ENCODE measurements at places on chromosomes 6 and 20.

DNA sequence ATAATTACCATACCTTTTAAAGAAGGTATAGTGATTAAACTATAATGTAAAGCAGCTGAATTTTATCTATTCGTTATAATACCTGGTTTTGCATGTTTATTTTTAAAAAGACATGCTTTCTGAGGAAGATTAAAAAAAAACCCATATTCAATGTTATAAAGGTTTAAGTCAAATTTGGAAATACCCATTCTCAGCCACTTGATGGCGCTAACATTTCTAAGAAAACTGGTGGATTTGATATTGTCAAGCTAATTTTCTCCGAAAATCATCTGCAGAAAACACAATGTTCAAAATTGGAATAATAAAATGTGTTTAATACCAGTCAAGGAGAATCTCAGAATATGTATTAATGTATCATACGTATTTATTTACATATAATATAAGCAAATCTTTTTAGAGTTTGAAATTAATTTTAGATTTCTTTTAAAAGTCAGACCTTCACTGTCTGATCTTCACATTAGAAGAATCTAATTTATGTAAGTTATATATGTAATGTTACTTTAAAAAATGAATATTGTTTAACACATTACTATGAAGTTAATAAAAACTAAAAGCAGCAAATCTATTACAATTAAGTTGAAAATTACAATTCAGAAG is 35.0 kb downstream of the SHPRH start:
- DNase-seq, result peak; percentile 14

GRCh38 chr6:3784423-3784822 is 32.9 kb upstream of the PXDC1 start:
- DNase-seq, result no peak

GRCh38 chr6:10626154-10626741 is 68.2 kb downstream of the C6orf52 start:
- DNase-seq, result no peak

GRCh38 chr6:52524918-52525317 is 51.9 kb downstream of the TRAM2 start:
- no peak for DNase-seq

- no peak for DNase-seq
These were observed 34.1 kb downstream of the SLC2A4RG start for GRCh38 chr20:63773571-63774241.

GRCh38 chr20:34861386-34862084 is 11.1 kb downstream of the GGT7 start:
- DNase-seq, result peak; percentile 69

- DNase-seq, result no peak
These were observed 62.1 kb upstream of the RAB32 start for GRCh38 chr6:146481527-146481926.

- no peak for DNase-seq
These were observed 16.7 kb upstream of the RAMACL start for GRCh38 chr6:166603043-166603690.

DNA sequence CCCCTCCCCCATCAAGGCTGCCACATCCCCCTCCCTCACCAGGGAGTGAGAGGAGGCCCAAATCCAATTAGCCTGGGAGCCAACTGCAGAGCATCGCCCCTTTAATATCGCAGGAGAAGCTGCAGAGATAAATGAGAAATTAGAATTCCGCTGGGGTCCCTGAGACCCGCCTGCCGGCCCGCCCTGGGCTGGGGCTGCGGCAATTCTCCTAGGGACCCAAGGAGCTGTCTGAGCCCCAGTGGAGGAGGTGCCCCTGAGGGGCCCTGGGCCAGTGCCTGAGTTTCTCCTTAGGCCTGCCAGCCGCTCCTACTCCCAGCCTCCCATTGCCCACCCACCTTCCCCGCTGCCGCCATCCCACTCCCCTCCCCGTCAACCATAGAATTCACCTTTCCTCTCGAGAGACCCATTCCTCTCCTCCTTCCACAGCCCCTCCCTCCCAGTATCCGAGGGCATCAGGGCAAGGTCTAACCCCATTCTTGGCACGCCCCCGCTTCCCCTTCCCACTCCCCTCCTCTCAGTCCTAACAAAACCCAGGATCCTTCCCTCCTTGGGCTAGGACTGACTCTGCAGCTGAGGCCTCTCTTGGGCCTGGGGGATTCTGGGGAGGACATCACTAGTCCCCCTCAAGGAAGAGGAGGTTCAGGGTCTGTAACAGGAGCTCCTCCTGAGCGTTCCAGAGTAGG is 20.0 kb upstream of the CDH22 start:
- no peak for DNase-seq

- no peak for DNase-seq
These were observed 176.2 kb upstream of the CNR1 start for GRCh38 chr6:88342336-88342735.

GRCh38 chr20:1825507-1825906 is 69.7 kb upstream of the SIRPA start:
- DNase-seq, result no peak

- DNase-seq, result no peak
These were observed 29.3 kb upstream of the EMILIN3 start for GRCh38 chr20:41395667-41396664.

DNA sequence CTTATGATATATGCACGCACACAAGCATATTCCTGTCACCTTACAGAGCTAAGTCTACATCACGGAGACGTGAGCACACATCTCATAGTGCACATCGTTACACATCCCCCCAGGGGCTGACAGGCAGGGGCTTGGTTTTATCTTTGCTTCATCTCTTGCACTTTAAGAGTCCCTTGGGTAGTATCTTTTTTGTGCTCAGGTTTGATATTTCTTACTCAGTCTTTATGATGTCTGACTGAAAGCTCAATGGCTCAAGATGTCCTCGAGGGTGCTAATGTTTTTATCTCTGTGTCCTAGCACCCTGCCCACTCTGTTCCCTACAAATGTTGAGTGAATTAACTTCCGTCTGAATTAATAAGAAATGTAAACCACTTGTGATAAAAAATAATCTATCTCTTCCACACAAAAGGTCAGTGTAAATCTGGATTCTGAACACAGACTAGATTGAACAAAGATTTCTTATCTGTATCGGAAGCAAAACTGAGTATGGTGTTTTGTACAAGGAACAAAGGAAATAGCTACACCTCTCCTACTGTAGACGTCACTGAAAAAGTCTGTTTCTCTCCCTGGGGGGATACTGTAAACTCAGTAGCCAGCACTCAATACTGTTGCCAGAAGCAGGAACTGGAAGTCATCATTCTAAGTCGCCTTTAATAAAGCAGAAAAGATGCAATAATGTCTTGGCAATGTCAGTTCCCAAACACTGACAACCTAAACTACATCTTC is 195.1 kb downstream of the PRKN start:
- DNase-seq, result no peak

DNA sequence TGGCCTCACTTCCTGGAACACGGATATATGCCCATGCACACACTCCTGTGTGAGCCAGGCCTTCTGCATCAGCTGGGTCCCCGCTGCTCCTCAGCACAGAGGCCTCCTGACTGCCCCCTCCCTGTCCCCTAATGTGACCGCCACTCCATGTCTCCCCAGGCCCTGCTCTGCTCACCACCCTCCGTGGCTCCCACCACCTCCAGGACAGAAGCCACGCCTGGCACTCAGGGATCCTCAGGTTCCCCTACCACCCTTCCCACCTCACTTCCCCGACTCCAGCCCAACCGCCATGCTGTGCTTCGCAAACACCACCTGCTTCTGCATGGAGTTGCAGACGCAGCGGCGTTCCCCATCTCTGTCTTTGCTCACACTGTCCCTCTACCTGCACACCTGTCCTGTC is 4.3 kb upstream of the SRC start:
- DNase-seq, result no peak

DNA sequence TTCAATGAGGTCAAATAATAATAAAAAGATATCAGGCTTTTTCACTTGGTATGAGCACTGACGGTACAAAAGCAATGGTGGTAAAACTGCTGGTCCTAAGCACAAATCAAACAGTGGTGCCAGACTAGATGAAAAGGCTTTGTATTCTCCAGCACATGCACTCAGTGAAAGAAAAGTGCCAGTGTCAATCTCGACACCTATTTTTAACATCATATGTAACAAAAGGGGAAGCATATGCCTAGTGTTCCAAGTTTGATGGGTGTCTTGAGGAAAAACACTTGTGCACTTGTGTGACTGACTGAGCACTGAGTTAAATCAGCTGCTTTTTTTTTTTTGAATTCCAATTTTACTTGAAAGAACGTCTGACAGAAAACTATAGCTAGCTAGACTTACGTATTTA is 27.3 kb downstream of the MED23 start:
- DNase-seq, result no peak

DNA sequence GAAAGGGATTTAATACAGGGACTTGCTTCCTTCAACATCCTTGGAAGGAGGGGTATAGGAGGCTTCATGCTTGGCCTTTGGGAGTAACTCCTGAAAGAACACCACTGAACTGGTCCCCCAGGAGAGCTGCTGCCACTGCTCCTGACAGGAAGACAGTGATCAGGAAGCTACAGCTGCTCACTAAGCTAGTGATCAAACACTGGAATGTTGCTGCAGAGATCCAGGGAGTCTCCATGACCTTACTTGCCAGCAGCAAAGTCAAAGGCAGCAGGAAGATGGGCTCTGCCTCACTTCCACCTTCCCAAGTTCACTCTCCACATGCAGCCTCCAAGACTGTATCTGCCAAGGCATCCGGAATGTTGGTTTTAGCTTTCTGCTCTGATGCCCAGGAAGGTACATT is 31.8 kb downstream of the PIM1 start:
- no peak for DNase-seq

- DNase-seq, result peak; percentile 67
These were observed 110.4 kb downstream of the BANF2 start for GRCh38 chr20:17810062-17810631.

DNA sequence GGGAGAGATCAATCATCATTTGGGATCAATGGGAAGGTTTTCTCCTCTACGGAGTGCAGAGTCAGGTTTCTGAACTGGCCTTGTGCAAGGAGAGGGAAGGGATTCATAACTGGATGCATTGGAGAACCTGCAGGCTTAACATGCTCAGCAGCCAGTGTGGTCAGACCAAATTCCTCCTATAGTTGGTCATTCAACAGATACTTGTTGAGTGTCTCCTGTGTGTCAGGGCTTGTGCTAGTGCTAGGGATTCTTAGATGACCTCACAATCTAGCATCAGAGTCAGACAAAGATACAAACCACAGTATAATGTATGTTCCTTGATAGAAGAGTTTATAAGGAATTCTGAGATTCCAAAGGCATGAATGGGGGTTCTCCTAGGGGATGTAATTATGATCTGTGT is 23.9 kb downstream of the RALY start:
- DNase-seq, result no peak
